ENCODE measurements at places on chromosomes 2 and 18. TPM values are rescaled to one million over a fixed set of nuclear protein-coding genes. Genes with fewer than 3 reads are reported as not detected.

GRCh38 chr2:159959136-159959535 is 103.3 kb downstream of the PLA2R1 start:
- no peak for DNase-seq

TYMS gene
- total RNA-seq: 0.26 TPM

C1QL2 gene
- total RNA-seq: not detected

DNA sequence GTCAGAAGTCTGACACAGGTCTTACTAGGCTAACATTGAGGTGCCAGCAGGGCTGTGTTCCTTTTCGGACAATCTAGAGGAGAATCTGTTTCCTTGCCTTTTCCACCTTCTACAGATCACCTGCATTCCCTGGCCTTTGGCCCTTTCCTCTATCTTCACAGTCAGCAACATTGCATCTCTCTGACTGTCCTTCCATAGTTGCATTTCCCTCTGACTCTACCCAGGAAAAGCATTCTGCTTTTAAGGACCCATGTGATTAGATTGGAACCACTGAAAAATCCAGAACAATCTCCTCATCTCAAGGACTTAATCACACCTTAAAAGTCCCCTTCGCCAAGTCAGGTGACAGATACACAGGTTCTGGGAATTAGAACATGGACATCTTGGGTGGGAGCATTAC is 181.5 kb downstream of the SLC8A1 start:
- no peak for DNase-seq

DNA sequence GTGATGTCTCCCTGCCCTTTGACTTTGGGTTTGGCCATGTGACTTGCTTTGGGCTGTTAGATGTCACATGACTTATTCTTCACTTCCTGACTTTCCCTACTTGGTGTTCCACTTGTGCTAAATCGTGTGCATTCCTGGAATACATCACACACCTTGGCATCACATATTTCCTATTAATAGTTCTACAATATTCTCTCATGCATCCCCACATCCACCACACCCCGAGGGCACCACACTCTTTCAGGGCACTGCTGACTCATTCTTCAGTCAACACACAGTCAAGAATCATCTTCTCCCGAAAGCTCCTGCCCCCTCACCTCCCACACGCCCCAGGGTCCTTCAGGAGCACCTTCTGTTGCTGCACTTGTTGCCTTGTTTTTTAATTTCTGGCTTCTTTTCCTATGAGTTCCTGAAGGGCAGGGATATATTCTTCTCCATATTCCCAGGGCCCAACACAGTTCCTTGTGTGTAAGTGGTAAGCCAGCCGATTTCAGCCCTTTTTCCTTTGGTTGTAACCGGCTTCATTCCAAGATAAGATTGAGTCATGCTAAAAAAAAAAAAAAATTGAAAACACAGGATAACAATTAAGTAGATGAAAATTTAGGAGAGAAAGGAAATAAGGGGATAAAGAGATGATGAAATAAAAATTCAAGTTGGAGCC is 341.4 kb downstream of the SLC4A3 start:
- DNase-seq: no peak

DNA sequence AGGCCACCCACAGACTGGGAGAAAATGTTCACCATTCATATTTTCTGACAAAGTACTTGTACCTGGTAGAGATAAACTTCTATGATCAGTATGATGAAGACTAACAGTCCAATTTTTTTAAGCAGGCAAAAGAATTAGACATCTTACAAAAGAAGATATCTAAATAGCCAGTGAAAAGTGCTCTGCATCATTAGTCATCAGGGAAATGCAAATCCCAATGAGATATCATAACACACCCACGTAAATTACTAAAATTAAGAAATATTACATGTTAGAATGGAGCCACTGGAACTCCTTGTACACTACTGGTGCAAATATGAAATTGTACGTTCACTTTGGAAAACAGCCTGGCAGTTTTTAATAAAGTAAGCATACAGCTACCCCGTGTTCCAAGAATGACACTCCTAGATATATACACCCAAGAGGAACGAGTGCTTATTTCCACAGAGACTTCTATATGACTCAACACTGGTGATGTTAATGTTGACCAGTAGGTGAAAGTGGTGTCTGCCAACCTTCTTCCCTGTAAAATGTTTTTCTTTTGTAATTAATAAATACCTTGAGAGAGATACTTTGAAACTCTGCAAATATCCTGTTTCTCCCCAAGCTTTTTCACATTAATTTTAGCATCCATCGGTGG is 80.3 kb downstream of the NPAS2 start:
- DNase-seq: no peak

ARHGEF4 gene
- total RNA-seq: 26.2 TPM

Data from uterus (tissue), 4 donors.